Occipital lobe (tissue), 3 donors: ENCODE measurements at places on chromosomes 2 and 18. TPM values are rescaled to one million over a fixed set of nuclear protein-coding genes. Genes with fewer than 3 reads are reported as not detected.

Gene SOCS6
- 59.6 TPM for total RNA-seq

Gene PID1
- 46.2 TPM for total RNA-seq

Gene EIF5B
- total RNA-seq, result 16.2 TPM

Gene PLCL1
- total RNA-seq, result 26.0 TPM

Gene PLB1
- 2.3 TPM for total RNA-seq

Gene TTN
- 3.7 TPM for total RNA-seq

Gene ATP8B1
- 2.5 TPM for total RNA-seq

Gene GPC1
- total RNA-seq, result 37.3 TPM

Gene LYPD6
- 14.3 TPM for total RNA-seq

Gene PXDN
- 35.6 TPM for total RNA-seq

Gene ASB18
- 0.78 TPM for total RNA-seq

Gene CXCR4
- 115 TPM for total RNA-seq

Gene MYCN
- total RNA-seq, result 75.5 TPM
